ENCODE measurements at places on chromosomes 4 and X.

GRCh38 chr4:139666735-139667281 lies 1.2 kb downstream of the MGST2 start:
- DNase-seq = no peak

DNA sequence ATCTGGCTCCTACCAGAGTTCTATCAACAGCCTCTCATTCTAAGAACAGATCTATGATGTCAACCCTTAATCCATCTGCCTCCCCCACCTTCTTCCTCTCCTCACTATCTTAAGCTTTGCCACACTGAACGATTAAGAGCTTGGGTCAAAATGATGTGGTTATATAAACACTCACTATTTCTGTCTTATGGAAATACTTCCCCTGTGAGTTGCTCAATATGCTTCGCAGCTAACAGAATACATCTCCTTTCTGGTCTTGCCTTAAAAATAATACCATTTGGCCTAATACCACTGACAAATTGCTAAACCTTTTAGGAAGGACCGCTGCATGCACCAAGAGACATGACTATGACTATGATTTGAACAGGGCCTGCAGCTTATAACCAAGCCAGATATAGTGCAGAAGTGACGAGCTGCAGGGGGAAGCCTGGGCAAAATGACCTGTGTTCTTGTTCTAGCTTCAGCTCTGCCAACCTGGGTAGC lies 130.9 kb downstream of the RNF150 start:
- DNase-seq = no peak

- DNase-seq = peak; percentile 64
Measured at GRCh38 chrX:56763556-56764152, 34.6 kb downstream of the NBDY start.

DNA sequence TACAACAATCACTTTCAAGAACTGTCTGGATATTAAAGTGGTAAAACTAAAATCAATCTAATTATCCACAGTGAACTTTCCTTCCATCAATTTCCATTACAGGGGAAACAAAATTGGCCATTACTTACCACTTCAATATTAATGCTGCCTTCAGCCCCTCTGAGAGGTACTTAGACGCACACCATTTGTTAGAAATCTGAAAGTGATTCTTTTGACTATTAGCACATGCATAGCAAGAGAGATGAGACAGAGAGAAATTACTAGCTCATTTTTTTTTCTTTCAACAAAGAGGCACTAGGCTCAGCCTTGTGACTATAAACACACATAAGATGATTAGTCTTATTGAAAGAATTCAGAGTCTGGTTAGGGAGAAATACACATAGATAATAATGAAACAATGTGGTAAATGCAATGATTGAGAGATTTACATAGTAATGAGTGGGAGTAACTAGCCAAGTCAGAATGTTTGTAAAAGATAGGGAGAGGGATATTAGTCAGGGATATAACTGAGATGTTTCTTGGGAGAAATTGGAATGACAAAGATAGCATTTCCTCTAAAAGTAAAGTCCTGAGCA lies 93.3 kb downstream of the YIPF7 start:
- DNase-seq = no peak

DNA sequence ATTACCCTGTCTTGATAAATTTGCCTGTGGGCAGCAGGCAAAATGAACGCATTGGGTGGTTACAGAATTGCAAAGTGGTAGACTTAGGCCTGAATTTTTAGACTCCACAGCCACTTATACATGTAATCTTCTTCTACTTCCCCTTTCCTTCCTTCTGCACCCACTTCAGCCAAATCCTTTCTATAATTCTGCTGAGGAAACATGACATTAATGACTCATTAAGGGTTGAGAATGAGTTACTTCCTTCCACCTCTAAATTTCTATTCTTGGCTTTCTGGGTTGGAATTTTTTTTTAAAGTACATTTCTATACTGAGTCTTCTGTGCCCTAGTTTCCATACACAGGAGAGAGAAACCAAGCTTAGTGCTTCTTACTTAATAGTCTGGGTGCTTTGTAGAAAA lies 10.1 kb downstream of the PAPSS1 start:
- no peak for DNase-seq

DNA sequence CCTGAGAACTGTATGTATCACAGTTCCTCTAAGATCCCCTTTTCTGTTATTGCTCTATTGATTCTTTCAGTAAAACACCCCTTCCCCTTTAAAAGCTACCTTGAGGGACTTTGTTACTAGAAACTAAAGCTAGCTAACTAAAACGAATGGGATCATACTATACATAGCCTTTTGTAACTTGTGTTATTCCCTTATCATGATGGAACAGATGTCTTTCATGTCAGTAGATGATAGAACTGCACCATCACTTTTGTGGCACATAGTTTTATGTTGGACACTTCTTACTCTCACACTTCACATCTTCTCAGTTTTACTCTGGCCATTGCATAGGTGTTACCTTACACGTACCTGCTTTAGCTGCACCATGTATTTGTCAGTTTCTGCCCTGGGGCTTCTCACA lies 46.6 kb upstream of the PGRMC2 start:
- no peak for DNase-seq

GRCh38 chrX:34624416-34624815 lies 32.7 kb downstream of the TMEM47 start:
- DNase-seq = no peak

- no peak for DNase-seq
Measured at GRCh38 chr4:174526731-174527130, 4.4 kb upstream of the HPGD start.

- no peak for DNase-seq
Measured at GRCh38 chr4:74805601-74806000, 11.3 kb upstream of the BTC start.

DNA sequence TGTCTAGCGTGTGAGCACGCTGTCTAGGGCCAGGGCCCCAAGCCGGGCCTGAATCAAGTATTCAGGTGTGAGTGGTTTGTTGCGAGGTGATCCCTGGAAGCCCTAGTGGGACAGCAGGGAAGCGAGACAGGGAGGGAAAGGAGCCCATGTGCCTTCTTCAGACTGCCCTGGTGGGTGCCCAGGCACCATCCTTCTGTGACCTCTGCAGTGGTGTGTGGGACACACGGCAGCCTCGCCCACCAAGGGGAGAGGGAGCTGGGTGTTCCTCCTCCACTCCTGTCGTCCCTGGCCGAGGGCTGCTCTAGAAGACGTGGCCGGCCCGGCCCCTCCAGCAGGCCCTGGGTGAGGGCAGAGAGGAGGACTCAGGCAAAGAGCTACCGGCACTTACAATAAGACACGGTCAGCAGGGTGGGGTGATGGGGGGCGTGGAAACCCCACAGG lies 47.4 kb downstream of the HTRA3 start:
- DNase-seq = no peak

DNA sequence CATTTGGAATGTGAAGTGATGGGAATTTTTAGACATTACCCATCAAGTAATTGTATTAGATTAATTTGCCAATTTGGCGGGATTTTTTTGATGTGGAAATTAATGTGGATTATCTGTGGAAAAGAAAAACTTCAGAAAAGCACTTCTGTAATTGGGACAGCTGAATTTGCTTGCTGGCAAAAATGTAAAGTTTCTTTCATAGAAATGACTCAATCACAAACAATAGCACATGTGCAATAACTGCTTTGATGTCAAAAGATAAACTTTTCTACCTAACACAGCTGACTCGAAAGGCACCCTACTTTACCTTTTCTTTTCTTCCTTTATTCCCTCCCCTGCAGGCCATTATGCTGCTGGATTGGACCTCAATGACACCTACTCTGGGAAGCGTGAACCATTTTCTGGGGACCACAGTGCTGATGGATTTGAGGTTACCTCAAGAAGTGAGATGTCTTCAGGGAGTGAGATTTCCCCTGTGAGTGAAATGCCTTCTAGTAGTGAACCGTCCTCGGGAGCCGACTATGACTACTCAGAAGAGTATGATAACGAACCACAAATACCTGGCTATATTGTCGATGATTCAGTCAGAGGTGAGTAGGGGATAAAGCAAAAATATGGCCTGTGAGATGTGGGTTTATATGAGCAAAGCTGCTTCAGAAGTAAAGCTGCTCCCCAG lies 1.4 kb downstream of the AREG start:
- no peak for DNase-seq

GRCh38 chr4:146054676-146055075 lies 116.1 kb upstream of the ZNF827 start:
- DNase-seq = no peak

- no peak for DNase-seq
Measured at GRCh38 chrX:150546711-150547153, 21.7 kb upstream of the MTM1 start.

- DNase-seq = no peak
Measured at GRCh38 chrX:20729416-20729815, 462.7 kb upstream of the RPS6KA3 start.

GRCh38 chr4:23861897-23862296 lies 27.9 kb downstream of the PPARGC1A start:
- no peak for DNase-seq

DNA sequence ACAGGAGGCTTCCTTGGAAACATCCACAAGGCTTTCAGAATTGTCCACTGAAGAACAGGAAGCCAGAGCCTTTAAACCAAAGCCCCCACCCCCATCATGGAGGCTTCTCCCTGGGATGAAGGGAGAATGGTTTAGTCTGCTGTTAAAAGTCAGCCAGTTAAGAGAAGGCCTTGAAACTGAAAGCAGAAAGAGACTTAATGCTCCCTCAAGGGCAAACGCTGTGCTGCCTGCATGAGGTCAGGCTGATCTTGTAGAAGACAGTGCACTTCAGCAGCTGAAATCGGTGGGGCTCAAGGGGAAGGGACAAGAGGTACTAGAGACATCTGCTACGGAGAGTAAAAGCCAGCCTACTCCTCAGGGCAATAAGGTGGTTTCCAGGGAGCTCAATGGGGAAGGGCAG lies 69.0 kb downstream of the HPRT1 start:
- no peak for DNase-seq

GRCh38 chr4:183721207-183722081 lies 62.4 kb downstream of the TRAPPC11 start:
- peak; percentile 35 for DNase-seq

DNA sequence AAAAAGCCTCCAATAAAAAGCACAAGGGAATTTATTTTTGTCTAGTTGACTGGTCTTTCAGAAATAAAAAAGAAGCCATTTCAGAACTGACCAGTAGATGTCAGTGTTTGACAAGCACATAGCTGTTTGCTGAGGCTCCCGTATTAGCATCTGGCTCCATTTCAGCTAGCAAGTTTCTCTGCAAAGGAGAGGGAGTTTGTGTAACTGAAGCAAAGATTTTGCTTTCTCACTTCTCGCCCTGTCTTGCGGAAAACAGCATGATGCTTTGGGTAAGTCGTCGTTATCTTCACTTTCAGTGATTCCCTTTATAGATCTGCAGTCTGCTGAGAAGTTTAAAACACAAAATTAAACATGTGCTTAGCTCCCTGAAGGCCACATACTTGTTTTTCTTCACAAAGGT lies 85.5 kb downstream of the CT47B1 start:
- no peak for DNase-seq

DNA sequence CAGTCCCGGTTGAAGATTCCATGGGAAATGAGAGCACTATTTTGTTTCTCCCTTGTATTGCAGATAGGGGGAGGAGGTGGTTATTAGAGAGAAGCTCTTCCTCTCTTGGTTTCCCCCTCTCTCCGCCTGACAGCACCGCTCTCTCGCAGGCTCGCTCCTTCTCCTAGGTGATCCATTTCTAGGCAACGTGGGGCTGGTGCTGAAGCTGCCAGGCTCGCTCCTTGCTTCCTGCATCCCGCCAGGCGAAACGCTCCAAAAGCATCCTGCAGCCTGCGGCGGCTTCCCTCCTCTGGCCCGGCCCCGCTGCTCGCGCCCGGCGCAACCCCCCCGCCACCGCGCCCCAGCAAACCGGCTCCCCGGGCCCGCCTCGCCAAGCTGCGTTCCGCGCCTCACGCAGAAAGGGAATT lies at the start of gene GRID2:
TSS of gene GRID2 (plus strand) at position 346 of the 407 bp plus-strand sequence.
- no peak for DNase-seq

GRCh38 chr4:26803211-26803861 lies 57.3 kb upstream of the STIM2 start:
- DNase-seq = no peak

DNA sequence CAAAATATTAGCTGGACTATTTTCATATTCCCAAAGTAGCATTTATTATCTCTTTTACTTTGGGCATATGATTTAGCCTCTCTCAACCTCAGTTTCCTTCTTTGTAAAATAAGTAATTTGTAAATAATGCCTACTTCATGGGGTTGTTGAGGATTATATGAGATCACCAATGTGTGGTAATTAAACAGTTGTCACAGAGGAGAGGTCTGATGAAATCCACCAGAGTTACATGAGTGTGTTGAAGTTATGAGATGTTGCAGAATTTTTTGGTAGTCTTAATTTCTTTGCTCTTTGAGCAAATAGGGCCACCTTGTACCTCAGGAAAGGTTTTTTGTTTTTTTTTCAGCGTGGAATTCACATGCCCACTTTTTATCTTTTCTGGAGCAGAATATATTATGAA lies 1.4 kb downstream of the COX7B start:
- DNase-seq = no peak

GRCh38 chr4:85222561-85222960 lies 252.4 kb upstream of the ARHGAP24 start:
- no peak for DNase-seq

DNA sequence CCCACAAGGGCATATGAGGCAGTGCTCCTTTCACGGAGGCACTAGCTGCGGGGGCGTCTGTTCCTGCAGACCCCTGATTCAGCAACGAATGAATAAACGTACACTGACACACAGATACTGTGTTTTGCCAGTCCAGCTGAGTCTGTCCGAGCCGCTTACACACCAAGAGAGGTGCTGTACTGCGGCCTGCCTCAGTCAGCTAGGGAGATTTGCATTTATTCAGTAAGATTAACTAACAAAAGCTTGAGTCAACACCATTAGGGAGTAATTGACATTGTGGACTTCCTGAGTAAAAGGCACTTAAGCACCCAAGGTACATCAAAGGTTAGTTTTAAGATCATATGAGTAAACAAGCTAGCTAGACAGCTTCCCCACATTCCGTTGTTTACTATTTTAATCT lies 31.0 kb upstream of the BEX4 start:
- no peak for DNase-seq

DNA sequence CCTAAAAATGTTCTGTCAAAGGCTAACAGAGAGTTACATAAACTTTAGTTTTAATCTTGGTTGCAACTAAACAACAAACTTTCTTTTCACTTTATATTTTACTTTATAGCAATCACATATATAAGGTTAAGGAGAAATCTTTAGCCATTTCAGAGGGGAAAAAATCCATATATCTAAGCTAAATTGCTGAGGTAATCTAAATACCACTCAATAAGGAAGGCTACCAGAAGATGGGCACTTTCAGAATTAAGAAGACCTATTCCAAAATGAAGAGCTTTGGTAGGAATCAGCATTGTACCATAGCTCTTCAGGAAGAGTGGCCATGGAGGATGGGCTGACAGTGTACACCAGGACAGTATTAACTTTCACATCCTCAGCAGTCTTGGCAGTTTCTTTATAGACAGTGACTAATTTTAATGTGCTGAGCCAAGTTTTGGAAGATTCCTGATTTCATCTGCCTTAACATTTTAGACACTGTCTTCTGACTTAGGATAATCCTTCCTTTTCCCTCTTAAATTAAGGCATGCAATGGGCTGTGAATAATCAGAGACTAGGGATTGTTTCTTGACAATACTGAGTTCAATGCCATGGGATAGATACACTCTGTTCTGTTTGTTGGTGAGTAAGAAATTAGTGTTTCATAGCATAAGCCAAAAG lies 7.1 kb downstream of the FAT4 start:
- no peak for DNase-seq

- no peak for DNase-seq
Measured at GRCh38 chr4:125719987-125720386, 405.2 kb downstream of the FAT4 start.

GRCh38 chr4:69323284-69323683 lies 43.0 kb downstream of the UGT2B28 start:
- DNase-seq = no peak

- no peak for DNase-seq
Measured at GRCh38 chr4:126924237-126924636, 708.5 kb upstream of the INTU start.

Data from activated CD4-positive, CD25-positive, alpha-beta regulatory T cell treated with anti-CD3 and anti-CD28 coated beads, Interleukin-2, amount 50 U/mL, for 72 hours (primary cell).